ENCODE measurements at places on chromosomes 5 and 9.
A peak's percentile ranks its signal among the peaks of the same experiment; 100 is the strongest.

- no peak for DNase-seq
Measured at GRCh38 chr5:83919071-83920041, 198.7 kb upstream of the HAPLN1 start.

DNA sequence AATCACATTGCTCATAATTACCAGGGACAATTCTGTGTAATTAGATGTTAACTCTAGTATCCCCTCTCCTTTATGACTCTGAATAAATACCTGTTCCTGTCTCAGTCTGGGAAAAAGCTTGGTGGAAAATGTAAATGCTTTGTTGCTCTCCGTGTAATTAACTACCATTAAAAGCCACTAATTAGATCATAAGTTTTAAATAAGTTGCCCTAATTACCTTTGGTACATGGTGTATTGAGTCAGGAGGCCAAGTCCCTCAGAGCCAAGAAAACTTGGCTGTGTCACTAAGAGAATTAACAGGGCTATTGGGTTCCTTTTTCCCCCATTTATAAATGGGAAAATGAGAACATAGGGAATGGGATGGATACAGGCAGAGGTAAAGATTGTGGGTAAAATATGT is 617.6 kb downstream of the TLR4 start:
- no peak for DNase-seq

- no peak for DNase-seq
Measured at GRCh38 chr5:91252916-91253315, 130.2 kb downstream of the ARRDC3 start.

GRCh38 chr9:27227192-27227591 is 69.8 kb downstream of the EQTN start:
- DNase-seq = no peak

DNA sequence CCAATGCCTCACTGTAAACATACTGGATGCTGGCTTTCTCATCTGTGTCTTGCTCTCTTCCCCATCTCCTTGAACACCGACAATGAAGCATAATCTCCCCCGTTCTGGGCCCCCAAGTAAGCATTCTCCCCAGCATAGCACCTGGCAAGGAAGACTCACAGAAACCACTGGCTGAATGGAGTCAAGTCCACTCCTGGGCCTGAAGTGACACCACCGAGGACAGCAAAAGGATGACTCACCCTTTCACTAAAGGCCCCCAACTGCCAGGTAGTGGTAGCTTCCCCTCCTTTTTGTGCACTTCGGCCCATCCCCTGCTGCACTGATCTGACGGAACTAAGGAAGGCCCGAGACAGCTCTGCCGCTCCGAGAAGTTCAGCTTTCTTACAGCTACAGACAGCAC is 9.4 kb downstream of the VDAC1 start:
- no peak for DNase-seq

DNA sequence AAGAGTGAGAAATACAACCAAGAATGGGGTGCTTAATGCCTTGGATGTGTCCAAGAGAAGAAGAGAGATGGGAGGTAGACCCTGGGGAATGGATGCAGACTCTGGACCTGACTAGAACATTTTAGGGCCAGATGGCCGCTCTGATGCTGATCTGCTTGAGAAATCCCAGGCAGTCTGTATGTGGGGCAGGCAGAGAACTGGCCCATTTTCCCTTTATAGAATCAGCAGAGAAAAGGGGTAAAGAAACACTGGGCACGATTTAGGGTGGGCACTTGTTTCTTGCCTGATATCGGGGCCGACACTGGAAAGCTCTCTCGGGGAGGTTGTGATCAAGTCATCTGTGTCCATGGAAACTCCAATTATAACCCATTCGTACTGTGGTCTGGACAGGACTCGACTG is 118.5 kb upstream of the FSTL4 start:
- no peak for DNase-seq

DNA sequence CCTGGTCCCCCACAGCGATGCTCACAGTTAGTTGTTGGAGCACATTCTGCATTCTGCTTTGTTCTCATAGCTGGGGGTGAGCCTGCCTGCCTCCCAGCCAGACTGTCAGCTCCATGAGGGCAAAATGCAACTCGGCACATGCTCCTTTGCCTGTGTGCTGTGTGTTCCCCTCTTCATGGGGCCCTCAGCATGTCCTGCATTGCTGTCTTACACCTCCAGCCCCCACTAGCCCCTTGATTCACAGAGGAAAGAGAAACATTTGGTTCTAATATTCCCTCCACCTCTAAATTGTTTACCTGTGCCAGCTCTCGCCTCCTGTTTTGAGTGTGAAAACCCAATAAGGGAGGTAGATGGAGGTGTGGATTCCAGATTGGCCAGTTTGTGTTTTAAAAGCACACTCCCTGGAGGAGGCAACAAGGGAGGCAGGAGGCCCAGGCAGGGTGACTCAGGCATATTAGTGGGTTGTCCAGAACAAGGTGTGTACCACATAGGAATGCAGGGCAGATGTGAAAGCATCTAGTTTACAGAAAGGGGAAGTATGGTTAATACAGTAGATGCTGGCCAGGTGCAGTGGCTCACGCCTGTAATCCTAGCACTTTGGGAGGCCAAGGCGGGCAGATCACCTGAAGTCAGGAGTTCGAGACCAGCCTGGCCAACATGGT is 224.6 kb downstream of the AGTPBP1 start:
- DNase-seq = no peak

- no peak for DNase-seq
Measured at GRCh38 chr5:11269515-11269914, 508.5 kb upstream of the DAP start.

DNA sequence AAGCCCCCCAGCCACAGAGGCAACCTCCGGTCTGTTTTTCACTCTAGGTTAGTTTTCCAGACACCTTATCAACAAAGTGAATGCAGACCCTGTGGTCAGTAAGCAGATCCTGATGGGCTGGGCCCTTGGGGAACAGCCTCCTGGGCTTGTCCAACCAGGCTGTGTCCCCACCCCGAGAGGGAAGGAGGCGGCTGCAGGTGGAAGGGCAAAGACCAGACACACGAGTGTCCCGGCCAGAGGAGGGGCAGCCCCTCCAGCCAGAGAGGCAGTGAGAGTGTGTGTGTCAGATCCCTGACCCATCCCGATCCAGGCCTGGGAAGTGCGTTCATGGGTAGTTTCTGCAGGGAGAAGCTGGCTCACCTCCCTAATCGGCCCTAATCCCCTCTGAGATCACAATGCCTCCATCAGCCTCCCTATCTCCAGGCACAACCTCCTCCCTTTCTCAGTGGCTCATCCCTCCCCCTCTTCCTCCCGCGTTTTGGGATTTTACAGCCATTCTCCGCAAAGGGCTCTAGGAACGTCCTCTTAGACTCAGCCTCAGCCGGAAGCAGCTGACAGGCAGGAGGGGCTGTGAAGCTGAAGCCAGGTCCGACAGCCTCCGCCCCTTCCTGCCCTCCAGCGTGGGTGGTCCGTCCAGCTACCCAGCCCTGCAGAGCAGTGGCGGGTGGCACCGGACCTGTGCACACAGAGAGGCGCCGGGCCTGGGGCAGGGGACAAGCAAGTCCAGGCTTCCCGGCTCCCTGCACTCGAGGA is 9.7 kb downstream of the SLC12A7 start:
- DNase-seq = no peak

DNA sequence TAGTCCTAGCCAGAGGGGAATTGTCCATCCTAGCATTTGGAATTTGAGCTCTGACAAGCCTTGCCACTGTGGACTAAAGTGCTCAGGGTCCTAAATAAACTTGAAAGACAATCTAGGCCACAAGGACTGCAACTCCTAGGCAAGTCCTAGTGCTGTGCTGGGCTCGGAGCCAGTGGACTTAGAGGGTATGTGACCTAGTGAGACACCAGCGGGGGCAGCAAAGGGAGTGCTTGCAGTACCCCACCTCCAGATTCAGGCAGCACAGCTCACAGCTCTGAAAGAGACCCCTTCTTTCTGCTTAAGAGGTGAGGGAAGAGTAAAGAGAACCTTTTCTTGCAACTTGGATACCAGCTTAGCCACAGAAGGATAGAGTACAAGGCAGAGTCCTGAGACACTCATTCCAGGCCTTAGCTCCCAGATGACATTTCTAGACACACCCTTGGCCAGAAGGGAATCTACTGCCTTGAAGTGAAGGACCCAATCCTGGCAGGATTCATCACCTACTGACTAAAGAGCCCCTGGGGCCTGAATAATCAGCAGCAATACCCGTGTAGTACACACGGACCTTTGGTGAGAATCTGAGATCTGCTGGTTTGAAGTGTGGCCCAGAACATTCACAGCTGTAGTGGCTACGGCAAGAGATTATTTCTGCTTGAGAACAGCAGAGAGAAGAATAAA is 164.6 kb downstream of the CCDC171 start:
- no peak for DNase-seq

GRCh38 chr9:26539867-26540493 is 352.6 kb downstream of the CAAP1 start:
- no peak for DNase-seq

GRCh38 chr5:66441351-66441750 is 154.8 kb upstream of the MAST4 start:
- no peak for DNase-seq

- DNase-seq = no peak
Measured at GRCh38 chr5:14148890-14149671, 5.9 kb downstream of the TRIO start.

DNA sequence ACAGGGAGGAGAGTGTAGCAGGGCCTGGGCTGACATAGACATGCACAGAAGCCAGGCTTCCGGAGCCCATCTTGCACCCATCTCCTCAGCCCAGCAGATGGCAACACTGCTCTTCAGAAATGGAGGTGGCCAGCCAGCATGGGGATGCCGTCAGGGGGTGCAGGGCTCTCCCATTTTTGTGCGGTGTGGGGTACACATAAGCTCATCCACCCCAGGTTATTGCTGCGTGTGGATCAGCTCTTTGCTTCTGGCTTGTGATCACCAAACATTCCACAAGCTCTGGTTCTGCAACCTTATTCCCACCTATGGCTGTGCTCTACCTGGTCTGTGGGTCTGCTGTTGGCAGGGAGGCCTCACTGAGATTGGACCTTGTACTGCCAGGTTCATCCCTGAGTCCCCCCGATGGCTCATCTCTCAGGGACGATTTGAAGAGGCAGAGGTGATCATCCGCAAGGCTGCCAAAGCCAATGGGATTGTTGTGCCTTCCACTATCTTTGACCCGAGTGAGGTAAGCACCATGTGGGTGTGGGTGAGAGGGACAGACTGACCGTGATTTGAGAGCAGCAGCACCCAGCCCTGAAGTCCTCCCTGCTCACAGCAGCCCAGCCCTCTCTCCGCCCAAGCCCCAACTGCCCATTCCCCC is 17.3 kb downstream of the SLC22A5 start:
- DNase-seq = peak; percentile 50

DNA sequence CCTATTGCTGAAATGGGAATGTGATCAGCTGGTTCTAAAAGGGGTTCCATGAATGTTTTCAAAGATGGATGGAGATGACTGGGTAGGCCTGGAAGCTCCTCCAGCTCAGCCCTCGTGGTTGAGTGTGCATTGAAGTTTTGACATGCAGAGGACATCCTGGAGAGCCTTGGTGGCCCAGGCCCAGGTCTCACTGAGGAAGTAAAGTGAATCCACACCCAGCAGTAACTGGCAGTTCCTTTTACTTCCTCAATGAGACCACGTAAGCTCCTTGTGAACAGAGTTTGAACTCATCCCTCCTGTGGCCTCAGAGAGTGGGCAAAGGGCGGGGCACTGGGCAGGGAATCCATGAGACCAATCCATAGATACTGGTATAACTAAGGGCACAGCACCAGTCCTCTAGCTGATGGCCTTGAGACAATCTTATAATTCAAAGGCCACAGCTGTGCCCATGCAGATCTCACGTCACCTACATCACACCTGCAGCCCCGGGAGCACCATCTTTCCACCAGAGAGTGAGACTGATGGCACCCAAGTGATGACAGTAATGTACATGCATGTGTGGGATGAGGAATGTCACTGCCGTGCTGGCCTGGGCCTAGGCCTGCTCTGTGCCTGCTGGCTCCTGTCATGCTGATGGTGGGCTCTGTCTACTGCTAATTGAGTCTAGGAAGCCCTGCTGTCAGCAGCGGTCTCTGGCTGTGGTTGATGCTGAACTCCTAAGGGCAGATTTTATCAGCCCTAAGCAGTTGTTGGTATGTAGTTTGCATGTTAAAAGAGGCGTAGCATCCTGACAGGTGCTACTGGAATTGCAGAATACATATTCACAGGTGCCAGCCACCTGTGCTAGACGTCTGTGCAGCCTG is 257.8 kb downstream of the FSTL4 start:
- no peak for DNase-seq
